ENCODE measurements at places on chromosomes 13 and 19.
A peak's percentile ranks its signal among the peaks of the same experiment; 100 is the strongest.

DNA sequence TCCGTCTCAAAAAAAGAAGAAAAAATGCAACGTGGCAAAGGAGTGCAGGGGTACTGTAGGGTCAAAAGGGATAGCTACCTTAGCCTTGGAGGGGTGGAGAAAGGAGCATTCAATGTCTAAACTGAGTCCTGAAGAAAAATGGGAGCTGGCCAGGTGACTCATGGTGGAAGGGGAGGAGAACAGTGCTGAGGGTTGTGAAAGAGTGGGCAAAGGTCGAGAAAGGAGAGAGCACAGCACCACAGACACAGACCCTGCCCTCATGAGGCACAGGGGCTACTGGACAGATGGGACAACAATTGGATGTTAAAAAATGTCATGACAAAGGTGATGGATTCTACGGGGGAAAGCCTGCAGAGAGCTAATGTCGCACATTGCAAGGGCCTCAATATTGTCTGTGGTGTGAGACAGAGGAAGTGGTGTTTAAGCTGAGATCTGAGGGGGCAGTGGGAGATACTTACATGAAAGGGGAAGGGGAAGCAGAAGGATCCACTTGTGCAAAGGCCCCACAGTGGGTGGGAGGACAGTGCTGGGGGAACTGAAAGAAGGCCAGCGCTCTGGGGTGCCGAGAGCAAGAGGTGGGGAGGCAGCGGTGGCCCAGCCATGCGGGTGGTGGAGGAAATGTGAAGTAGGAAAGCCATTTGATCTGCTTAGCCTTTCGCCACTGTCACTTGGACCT is 42.9 kb upstream of the URAD start:
- no peak for DNase-seq

DNA sequence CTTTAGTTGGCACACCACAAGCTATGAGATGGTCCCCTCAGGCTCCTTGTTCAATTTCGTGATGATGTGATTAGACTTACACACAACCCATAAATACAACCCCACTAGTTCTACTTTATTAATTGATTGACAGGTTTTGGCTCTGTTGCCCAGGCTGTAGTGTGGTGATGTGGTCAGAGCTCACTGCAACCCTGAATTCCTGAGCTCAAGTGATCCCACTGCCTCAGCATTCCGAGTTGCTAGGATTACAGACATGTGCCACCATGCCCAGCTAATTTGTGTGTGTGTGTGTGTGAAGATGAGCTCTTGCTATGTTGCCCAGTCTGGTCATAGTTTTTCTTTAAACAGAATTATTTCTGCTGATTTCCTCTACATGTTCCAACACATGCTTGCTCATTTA is 17.5 kb upstream of the HTR2A start:
- DNase-seq: no peak

- DNase-seq: no peak
These were observed 5.9 kb downstream of the ZNF792 start for GRCh38 chr19:34957830-34958751.

GRCh38 chr19:2194513-2195078 is 30.9 kb downstream of the DOT1L start:
- DNase-seq: no peak

DNA sequence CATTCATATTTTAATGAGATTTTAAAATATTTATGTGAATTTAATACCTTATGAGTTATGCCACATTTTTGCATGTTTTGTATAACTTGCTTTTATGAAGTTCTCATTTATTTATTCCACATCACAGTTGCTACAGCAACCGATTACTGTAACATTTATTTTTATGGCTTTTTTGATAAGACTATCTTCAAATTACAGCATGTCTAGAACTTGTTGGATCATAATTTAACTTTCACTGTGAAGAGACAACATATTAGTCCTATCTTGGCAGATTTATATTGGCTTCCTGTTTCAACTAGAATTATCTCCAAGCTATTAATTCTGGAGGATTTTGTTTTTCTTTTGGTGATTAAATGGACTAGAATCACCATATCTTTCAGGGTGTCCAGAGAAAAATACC is 793.7 kb upstream of the SLITRK5 start:
- DNase-seq: no peak

DNA sequence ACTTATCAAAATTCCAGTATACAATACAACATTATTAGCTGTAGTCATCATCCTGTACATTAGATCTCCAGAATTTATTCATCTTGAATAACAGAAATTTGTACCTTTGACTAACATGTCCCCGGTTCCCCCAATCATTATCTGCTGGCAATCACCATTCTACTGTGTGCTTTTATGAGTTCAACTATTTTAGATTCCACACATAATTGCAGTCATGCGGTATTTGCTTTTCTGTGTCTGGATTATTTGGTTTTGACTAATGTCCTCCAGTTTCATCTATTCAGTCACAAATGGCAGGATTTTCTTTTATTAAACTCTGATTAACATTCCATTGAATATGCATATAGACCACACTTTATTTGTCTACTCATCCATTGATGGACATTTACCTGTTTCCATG is 530.7 kb upstream of the SLITRK1 start:
- DNase-seq: peak; percentile 15

Data from fibroblast of skin of right quadriceps (primary cell).